Stimulated activated CD8-positive, alpha-beta memory T cell treated with anti-CD3 and anti-CD28 coated beads, Interleukin-2, amount 100 ng/mL, for 1 hour (primary cell): ENCODE measurements at places on chromosomes 11 and 22.

- no peak for DNase-seq
Measured at GRCh38 chr11:91489989-91490388, 734.6 kb upstream of the FAT3 start.

GRCh38 chr11:126746443-126746842 is 254.1 kb downstream of the KIRREL3 start:
- DNase-seq, result no peak

GRCh38 chr22:32552521-32552920 is 77.9 kb downstream of the FBXO7 start:
- no peak for DNase-seq

GRCh38 chr11:27699926-27700350 is 317 bp downstream of the BDNF start:
- no peak for DNase-seq

DNA sequence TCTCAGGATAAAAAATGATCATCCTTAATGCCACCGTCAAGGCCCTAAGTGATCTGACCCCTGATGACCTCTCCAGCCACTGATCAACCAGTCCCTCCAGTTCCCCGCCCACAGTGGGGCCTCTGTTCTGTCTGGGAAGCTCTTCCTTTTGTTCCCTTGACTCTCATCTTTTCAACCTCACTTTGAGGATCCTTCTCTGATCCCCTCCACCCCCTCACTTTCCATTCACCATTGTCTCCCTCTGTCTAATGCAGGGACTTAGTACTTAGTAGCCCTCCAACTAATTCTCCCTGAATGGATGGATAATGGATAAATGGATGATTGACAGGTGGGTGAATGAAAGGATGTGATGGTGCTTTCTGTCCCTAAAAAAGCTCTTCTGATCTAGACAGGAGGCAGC is 45.6 kb downstream of the C11orf58 start:
- DNase-seq, result no peak

- no peak for DNase-seq
Measured at GRCh38 chr11:22203281-22203680, 10.4 kb downstream of the ANO5 start.

DNA sequence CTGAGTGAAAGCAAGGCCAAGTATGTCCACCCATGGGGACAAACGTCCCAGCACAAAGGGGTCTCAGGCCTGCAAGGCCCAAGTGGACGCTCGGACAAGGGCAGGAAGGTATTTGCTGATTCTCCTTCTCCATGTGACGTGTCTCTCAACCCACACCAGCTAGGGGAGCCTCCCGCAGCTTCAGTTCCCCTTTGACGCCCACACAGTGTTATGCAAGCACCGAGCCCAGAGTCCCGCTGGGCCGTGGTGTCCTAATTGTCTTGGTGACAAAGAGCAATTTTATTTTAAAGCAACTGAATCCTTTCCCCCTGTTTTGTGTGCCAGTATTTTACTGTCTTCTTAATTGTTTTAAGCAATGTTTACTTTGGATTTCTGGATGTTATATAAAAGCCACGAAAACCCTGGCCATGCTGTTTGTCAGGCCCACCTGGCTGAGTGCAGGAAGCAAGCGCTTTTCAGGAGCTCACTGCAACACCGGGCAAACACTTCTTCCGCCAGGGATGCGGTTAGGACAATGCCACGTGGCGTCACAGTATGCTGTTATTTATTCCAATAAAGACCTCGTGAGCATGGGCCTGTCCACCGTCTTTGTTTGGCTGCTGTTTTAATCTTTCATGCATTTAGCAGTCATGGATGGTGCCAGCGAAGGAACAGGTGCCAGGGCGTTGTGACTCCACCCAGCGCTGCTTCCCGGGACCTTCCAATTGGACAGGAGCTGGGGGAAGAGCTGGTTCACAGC is 8.2 kb upstream of the PARVG start:
- DNase-seq, result no peak

DNA sequence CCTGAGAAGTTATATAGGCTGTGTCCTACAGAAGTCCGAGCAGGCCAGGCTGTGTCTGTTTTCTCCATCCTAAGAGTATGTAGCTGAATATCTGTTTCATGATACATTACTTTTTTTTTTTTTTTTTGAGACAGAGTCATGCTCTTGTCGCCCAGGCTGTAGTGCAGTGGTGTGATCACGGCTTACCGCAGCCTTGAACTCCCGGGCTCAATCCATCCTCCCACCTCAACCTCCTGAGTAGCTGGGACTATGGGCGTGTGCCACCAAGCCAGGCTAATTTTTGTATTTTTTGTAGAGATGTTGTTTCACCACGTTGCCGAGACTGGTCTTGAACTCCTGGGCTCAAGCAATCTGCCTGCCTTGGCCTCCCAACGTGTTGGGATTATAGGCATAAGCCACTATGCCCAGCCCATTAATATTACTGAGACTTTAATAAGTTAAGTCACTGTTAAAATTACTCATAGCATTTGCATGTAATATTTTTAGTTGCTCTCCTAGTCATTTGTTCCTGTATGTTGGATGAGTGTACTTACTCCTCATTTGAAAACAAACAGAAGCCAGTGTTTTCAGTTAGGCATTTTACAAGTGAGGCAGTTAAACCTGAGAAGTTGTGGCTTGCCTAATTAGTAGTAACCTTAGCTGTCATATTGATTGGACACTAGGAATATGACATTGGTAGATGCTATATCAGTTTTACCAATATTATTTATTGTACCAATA is 26.1 kb downstream of the DRG1 start:
- DNase-seq, result no peak

DNA sequence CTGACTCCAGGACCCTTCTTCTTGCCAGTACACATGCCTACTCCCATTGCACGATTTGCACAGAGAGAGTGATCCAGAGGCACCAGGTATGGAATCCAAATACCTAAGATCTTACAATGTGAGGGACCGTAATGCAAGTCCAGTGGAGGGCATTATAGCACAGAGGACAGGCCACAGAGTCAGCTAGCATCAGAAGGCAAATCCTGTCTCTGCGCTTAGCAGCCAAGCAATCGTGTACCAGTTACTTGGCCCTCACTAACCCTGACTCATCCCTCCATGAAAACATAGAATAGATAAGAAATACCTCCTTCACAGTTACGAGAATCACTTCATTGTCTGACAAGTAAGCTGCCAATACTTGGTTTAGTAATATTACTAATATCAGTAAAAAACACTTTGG is 69.7 kb upstream of the SLC6A5 start:
- DNase-seq, result no peak
